T-cell (primary cell): ENCODE measurements at places on chromosomes 4 and X. TPM values are rescaled to one million over a fixed set of nuclear protein-coding genes. Genes with fewer than 3 reads are reported as not detected.

DNA sequence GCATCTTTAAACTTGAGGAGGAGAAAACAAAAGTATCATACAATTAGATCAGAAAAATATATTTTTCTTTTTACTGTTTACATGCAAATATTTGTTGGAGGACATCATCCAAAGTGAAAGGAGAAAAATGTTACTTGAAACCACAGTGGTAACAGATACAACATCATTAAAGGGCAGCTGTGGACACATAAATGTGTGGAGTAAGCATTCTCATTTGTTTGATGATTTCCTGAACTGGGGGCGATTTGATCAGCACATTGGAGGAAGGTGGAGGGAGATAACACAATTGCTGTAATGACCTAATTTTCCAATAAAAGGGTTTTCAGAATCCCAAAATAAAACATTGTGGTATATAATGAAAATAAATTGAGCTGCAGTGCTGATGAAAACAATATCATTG, 314.5 kb upstream of the HS3ST1 start:
- no peaks in the 10 kb centered on the region for H3K36me3 ChIP-seq
- H3K27ac ChIP-seq, result no peak overlapping the region
- H3K27me3 ChIP-seq, result no peaks in the 10 kb centered on the region
- no peak for DNase-seq

GRCh38 chr4:111945014-111945413, 200.2 kb upstream of the FAM241A start:
- no peaks in the 10 kb centered on the region for H3K36me3 ChIP-seq
- H3K27me3 ChIP-seq, result no peaks in the 10 kb centered on the region
- H3K4me1 ChIP-seq, result no peaks in the 10 kb centered on the region
- no peak overlapping the region for H3K4me3 ChIP-seq
- DNase-seq, result no peak

DNA sequence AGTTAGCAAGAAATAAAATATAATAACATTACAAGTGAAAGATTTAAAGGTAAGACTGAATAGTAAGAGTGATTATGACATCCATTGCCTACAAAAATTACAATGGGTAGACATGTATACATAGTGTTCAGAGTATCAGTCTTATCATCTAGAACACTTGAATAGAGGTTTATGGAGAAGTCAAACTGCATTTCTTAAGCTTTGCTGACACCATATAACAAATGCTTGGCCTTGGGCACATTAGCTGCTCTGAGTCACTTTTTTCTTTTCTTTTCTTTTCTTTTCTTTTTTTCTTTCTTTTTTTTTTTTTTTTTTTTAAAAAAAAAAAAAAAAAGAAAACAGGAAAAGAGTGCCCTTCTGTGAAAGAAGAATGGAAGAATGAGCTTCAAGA, 220.0 kb downstream of the SPCS3 start:
- no peaks in the 10 kb centered on the region for H3K36me3 ChIP-seq
- no peak overlapping the region for H3K27ac ChIP-seq
- no peak for DNase-seq
- no peaks in the 10 kb centered on the region for H3K27me3 ChIP-seq
- H3K4me3 ChIP-seq, result no peak overlapping the region
- no peaks in the 10 kb centered on the region for H3K4me1 ChIP-seq

DNA sequence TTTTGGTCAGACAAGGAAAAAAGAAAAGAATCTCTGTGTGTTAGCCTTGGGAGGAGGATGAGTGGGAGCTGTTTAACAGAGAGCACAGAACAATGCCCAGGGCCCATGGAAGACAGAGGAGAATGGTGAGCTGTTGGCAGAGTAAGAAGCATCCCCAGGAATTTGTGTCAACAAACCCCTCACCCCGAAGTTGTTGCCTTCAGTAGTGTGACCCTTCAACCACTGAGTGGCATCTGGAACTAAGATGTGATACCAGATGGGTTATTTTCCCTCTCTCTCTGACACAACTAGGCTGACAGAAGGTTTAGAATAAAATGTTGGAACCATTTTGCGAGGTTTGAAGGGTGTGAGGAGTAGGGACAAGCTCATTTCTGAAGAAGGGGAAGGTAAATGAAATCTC, 25.1 kb downstream of the IGSF1 start:
- no peak for DNase-seq
- no peaks in the 10 kb centered on the region for H3K27me3 ChIP-seq
- no peaks in the 10 kb centered on the region for H3K36me3 ChIP-seq
- no peaks in the 10 kb centered on the region for H3K4me1 ChIP-seq

The COX7B2 gene
- not detected for total RNA-seq

GRCh38 chr4:157045507-157046127, 30.3 kb upstream of the GLRB start:
- no peak overlapping the region for H3K4me3 ChIP-seq
- H3K36me3 ChIP-seq, result no peaks in the 10 kb centered on the region
- no peak for DNase-seq
- no peaks in the 10 kb centered on the region for H3K27me3 ChIP-seq

GRCh38 chrX:101605146-101605545, 12.7 kb downstream of the ARMCX6 start:
- no peak for DNase-seq
- H3K27ac ChIP-seq, result no peak overlapping the region
- H3K36me3 ChIP-seq, result no peaks in the 10 kb centered on the region

GRCh38 chrX:130876226-130876625, 26.8 kb downstream of the ENOX2 start:
- DNase-seq, result no peak
- no peak overlapping the region for H3K27ac ChIP-seq
- H3K27me3 ChIP-seq, result no peaks in the 10 kb centered on the region
- no peaks in the 10 kb centered on the region for H3K4me1 ChIP-seq
- no peaks in the 10 kb centered on the region for H3K36me3 ChIP-seq

- no peak for DNase-seq
- H3K4me1 ChIP-seq, result no peaks in the 10 kb centered on the region
- no peaks in the 10 kb centered on the region for H3K36me3 ChIP-seq
- peaks cover 39% of the 10 kb centered on the region for H3K27me3 ChIP-seq
- no peak overlapping the region for H3K4me3 ChIP-seq
- no peak overlapping the region for H3K27ac ChIP-seq
Observed at GRCh38 chr4:154492288-154492687, 689 bp upstream of the DCHS2 start.

- no peak overlapping the region for H3K27ac ChIP-seq
- no peaks in the 10 kb centered on the region for H3K27me3 ChIP-seq
- no peak for DNase-seq
Observed at GRCh38 chr4:2305766-2306501, 44.0 kb upstream of the MXD4 start.
